ENCODE measurements at places on chromosomes 12 and 14.

DNA sequence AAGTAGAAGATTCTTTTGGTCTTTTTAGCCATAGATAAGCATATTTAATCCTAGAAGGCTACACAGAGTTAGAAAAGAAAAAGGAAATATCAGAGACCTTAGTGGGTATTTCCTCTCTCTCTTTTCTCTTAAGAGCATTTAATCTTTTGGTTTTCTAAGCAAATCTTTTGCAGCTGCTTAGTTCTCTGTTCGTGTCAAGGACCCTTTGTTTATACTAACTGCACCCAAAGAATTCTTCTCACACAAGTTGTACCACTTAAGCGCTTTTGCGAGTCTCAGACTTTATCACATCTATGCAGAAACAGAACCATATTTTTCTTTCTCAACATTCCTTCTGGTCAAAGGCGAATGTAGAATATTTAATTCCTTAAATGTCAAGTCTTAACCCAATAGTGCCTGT is 17.9 kb upstream of the NID2 start:
- DNase-seq: no peak

- DNase-seq: no peak
Measured at GRCh38 chr12:102776041-102776440, 141.0 kb downstream of the PAH start.

- DNase-seq: peak; percentile 86
Measured at GRCh38 chr14:51564986-51565604, 86.6 kb upstream of the FRMD6 start.

DNA sequence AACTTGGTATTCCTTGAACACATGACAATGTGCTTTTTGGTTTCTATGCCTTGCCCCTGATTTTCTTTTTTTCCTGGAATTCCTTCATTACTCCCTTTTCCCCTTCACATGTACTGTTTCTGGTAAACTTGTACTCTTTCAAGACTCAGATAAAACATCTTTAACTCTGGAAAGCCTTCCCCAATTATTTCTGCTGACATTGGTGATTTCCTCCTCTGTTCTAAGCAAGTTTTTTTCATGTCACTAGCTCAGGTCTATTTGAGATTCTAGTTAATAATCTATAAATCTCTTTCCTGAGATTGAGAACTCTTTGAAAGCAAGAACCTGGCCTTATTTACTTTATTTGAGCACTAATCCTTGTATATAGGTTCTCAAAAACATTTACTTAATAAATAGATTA is 24.0 kb upstream of the PTPRQ start:
- DNase-seq: no peak

- DNase-seq: no peak
Measured at GRCh38 chr12:18799561-18799960, 61.6 kb downstream of the CAPZA3 start.

GRCh38 chr12:101927036-101927435 is 49.7 kb downstream of the DRAM1 start:
- DNase-seq: no peak

DNA sequence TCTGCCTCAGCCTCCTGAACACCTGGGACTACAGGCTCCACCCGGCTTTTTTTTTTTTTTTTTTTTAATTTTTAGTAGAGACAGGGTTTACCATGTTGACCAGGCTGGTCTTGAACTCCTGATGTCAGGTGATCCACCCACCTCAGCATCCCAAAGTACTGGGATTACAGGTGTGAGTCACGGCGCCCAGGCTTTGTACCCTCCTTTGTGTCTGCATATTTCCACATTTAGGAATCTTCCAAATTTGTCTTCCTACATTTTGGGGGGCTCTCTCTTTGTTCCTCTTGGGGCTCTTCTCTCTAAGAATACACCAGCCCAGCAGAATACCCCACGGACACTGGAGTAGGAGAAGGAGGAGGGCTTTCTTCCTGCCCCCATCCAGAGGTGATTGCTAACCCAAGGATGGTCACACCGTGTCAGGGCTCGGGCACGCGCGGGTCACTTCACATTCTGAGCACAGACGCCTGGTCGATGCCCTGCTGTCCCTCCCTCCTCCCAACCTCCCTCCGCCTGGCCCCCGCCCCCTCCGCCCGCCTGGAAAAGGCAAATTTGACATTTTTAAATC is 2.1 kb upstream of the DNAJC22 start:
- no peak for DNase-seq

- DNase-seq: no peak
Measured at GRCh38 chr14:88075269-88075981, 70.5 kb downstream of the GPR65 start.

GRCh38 chr14:68846466-68846865 is 53.6 kb upstream of the ZFP36L1 start:
- no peak for DNase-seq

- peak; percentile 29 for DNase-seq
Measured at GRCh38 chr12:109387425-109388166, 39.9 kb downstream of the MYO1H start.

DNA sequence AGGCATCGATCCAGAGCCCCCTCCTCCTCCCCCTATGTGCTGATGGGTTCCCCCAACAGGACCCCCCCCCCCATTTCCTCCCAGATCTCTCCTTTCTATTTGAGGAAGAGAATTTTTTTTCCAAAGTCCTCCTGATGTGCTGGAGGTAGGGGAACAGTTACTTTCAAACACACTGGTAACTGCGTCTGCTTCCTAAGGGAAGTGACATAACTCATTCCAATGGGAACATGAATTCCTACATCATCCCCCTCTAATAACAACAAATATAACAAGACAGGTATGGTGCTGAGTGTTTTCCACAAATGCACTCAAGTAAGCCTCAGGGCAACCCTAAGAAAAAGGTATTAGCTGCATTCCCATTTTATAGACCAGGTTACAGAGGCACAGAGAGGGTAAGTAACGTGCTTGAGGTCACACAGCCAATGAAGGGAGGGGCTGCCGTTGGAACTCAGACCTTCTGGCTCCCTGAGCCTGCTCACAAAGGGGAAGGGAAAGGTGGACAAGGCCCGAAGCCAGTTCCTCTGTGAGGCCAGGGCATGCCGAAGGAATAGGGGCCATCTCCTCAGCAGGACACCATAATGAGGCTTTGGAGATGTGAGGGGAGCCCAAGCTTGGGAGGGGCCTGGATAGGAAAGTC is 121.1 kb upstream of the NCOR2 start:
- no peak for DNase-seq

- DNase-seq: no peak
Measured at GRCh38 chr14:70716958-70717357, 75.2 kb downstream of the TTC9 start.

GRCh38 chr14:36817071-36817930 is 155.6 kb downstream of the PAX9 start:
- peak; percentile 49 for DNase-seq

GRCh38 chr12:19886639-19887064 is 447.4 kb downstream of the AEBP2 start:
- DNase-seq: no peak

DNA sequence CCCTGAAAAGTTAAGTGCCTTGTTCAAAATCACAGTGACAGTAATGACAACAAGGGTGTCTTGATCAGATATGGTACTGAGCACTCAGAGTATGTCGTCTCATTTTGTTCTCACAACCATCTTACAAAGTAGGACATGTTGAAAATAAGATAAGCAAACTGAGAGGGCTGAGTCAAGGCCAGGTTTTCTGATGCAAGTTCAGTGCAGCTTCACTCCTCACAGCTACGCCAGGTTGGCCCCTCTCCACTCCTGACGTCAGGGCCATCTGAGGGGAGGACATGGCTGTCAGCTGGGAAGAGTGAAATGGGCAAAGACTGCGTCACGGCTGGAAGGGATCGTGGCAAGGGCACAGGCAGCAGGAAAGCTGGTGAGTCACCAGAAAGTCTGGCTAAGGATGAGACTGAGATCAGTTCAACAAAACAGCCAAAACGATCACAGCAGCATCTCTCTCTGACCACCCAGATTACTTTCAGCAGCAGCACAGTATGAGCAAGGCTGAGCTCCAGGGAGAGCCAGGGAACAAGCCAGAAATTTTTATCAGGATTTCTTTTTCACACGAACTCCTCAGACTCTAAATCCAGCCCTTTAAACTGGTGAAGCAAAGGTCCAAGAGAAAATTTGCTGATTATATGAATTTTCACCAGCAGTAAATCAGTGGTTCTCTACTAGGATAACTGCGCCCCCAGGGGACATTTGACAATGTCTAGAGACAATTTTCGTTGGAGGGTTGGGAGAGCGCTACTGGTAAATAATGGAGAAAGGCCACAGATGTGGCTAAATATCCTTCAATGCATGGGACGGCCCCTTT is 297.9 kb upstream of the AMIGO2 start:
- DNase-seq: no peak

GRCh38 chr12:11827091-11828061 is 177.9 kb downstream of the ETV6 start:
- DNase-seq: no peak

- no peak for DNase-seq
Measured at GRCh38 chr14:100571837-100572236, 15.4 kb downstream of the BEGAIN start.

DNA sequence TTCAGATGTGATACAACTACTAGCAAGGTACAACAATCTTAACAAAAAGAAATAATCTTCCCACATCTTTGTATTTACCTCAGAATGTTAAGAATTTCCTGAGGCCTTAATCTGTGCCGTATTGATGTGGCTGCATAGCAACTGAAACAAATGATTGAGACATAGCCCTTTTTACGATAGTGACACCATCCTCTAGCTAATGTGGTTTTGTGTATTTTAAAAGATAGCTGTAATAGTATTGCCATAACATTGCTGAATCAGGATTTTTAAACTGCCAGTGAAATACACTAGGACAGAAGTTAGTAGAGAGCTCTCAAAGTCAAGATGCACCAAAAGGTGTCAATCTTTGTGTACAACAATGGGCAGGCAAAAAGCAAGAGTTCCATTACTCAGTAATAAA is 11.9 kb downstream of the NPAS3 start:
- no peak for DNase-seq

GRCh38 chr12:120254809-120255208 is 10.7 kb downstream of the PXN start:
- no peak for DNase-seq

GRCh38 chr12:31369712-31370521 is 44.0 kb upstream of the SINHCAF start:
- peak; percentile 90 for DNase-seq

GRCh38 chr12:88299567-88300101 is 157.5 kb downstream of the TMTC3 start:
- no peak for DNase-seq

DNA sequence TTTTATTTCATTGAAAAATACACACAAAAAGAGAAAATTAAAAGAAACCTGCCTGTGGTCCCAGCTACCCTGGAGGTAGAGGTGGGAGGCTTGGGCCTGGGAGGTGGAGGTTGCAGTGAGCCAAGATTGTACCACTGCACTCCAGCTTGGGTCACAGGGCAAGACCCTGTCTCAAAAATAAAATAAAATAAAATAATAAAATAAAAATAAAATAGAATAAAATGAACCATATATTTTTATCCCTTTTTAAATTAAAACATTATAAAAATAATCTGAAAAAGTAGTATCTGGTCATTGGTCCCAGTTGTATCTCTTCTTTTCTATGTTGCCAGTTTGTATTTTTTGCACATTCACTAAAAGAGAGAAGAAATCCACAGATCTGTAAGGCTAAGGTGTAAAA is 16.7 kb upstream of the FAM234B start:
- no peak for DNase-seq

GRCh38 chr14:66009089-66009488 is 477.1 kb upstream of the CCDC196 start:
- DNase-seq: no peak

DNA sequence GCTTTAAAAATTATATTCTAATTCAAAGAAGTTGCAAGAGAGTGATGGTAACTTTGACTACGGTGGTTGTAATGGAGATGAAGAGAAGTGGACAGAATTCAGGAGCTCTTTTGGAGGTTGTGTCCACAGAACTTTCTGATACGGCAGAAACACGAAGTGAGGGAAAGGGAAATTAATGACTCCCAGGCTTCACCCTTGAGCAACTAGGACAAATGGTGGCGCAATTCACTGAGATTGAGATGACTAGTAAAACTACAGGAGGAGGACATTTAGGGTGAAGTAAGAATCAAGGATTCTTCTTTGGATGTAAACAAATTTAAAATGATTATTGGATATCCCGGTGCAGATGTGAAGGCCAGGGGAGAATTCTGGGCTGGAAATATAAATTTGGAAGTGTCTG is 212.6 kb downstream of the PTPRO start:
- no peak for DNase-seq

DNA sequence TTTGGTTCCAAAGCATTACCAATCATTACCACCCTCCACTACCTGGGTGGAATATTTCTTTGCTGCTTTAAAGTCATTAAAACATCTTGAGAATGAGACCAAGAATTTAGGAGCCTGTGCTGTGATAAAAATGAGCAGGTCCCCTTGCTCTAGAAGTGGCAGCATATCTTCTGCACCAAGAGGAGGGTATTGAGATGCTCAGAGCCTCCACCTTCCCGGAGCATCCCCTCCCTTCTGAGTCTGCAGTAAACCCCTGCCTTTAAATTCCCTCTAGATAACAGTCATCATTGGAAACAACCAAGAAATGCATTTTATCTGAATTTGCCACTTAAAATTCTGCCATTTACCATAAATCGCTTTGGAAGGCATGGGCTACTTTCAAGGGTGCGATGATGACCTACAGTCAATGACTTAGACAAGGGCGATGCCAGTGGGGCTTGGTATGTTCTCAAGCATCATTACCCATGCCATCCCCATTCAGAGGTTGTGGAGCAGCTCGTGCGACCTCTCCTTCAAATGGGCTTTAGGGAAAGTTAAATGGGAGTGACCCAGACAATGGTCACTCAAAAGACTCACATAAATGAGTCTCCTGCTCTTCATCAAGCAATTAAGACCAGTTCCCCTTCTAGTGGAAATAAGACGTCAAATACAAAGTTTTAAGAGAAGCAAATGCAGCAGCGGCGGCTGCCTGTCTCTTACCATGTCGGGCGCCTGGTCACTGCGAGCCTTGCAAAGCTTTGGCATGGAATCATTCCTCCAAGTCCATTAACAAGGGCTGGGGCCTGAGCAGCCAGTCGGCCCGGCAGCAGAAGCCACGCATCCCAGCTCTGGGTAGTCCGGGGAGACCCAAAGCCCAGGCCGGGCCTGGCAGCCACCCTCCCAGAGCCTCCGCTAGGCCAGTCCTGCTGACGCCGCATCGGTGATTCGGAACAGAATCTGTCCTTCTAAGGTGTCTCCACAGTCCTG is 334.5 kb downstream of the TMEM121 start:
- DNase-seq: no peak

- no peak for DNase-seq
Measured at GRCh38 chr12:80033448-80033847, 65.9 kb upstream of the OTOGL start.

GRCh38 chr14:87203346-87203745 is 789.6 kb downstream of the GALC start:
- no peak for DNase-seq

- DNase-seq: no peak
Measured at GRCh38 chr14:32896979-32897697, 41.5 kb upstream of the NPAS3 start.

DNA sequence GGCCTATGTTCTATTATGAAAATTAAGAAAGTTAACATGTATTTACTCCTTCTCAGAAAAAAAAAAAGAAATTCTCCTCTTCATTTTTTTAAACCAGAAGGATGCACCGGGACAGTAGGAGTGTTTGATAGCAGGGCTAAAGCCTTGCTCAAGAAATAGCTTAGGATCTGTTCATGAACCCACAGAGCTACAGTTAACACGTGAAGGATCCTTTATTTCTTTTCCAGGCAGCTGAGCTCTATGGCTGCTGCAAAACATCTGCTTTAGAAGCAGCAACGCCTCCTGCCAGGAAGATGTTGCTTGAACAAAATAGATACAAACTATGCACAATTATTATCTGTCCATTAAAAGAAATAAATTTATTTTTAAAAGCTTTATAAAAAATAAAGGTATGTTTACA is 254.8 kb downstream of the PRKD1 start:
- DNase-seq: no peak

GRCh38 chr14:29536886-29537511 is 390.6 kb downstream of the PRKD1 start:
- no peak for DNase-seq

Measured in DMS79 (cell line).